ENCODE measurements at places on chromosomes 2 and 18.

- no peak for DNase-seq
These were observed 4.3 kb upstream of the CDCA7 start for GRCh38 chr2:173350383-173350782.

GRCh38 chr2:135913727-135914365 lies 37.6 kb upstream of the MCM6 start:
- peak; percentile 39 for DNase-seq

GRCh38 chr2:225660262-225661131 lies 261.0 kb downstream of the NYAP2 start:
- DNase-seq: peak; percentile 53

DNA sequence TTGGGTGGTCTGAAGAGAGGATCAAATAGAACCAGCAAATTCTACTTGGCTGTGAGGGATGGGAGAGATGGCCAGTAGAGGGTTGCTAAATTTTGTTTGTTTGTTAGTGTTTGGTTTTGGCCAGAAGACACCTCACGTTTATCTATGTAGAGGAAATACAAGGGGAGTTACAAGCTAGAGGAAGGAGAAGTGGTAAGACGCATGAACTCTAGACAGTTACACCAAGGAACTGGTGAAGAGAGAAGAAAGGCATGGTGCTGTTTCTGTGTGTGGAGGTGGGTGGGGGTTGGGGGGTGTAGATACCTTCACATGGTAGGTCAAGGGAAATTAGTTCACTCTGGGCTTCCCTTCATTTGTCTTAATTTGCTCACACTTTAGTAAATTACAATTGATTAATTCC lies 25.6 kb downstream of the RASGRP3 start:
- no peak for DNase-seq

GRCh38 chr2:7707723-7708122 lies 790.5 kb downstream of the RNF144A start:
- peak; percentile 89 for DNase-seq

DNA sequence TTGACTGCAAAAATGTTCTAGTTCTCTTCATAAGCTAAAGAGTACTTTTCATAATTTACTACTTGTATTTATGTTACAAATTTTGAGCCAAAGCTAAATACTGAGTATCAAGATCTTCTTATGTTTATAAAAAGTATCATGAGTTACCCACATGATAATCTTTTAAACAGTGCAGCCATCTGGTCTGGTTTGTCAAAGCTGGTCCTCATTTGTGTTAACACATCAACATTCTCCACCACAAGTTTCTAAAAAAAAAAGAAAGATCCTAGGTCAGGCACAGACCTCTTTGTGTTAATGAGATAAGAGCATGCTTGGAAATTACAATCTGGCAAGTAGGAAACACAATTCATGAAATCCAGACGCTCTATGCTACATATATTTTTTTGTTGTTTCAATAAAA lies 75.5 kb upstream of the FRZB start:
- no peak for DNase-seq

DNA sequence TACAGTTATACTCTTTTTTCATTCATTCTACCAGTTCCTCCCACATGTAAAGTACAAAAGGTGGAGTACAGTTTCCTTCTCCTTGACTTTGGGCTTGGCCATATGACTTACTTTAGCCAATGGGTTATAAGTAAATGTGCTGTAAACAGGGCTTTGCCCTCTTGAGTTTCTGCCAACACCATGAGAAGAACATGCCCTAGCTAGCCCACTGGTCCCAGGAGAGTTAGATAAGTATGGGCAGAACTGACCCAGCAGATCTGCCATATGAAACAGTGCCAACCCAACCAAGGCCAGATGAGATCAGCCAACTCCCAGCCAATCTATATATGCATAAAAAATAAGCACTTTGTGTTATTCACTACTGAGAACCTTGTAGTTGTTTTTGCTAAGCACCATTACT lies 25.5 kb downstream of the ZC3H8 start:
- no peak for DNase-seq

GRCh38 chr2:80348953-80349352 lies 44.4 kb upstream of the LRRTM1 start:
- DNase-seq: no peak

GRCh38 chr2:189602233-189602632 lies 21.6 kb upstream of the SLC40A1 start:
- DNase-seq: no peak

DNA sequence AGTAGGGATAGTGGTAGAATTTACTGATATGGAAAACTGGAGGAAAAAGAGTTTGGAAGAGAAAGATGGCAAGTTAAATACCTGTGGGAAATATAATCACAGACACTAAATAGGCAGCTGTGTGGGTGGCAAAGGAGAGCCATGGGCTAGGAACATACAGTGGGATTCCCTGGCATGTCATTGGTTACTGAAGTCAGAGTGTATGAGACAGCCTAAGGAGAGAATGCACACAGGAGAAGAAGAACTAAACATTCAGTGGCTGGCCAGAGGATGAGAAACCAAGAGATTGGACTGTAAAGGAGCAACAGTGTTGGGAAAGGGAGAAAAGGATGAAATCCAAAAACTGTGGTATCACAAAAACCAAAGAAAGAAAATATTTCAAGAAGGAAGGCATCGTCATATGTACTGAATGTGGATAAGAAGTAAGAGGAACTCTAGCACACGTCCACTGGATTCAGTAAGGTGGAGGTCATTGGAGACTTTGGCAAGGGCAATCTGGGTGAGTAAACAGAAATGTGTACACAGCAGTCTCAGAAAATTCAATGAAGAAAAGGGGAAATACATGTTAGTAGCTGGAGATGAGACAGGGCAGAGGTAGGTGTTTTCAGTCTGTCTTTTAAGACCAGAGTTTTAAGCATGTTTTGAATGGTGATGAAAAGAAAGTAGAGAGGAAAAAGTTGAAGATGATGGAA lies 83.3 kb downstream of the SPIRE1 start:
- DNase-seq: no peak

- peak; percentile 59 for DNase-seq
These were observed 5.8 kb upstream of the MEIS1 start for GRCh38 chr2:66428986-66429612.

- no peak for DNase-seq
These were observed 18.1 kb downstream of the VIL1 start for GRCh38 chr2:218436992-218437391.

- no peak for DNase-seq
These were observed 51.8 kb downstream of the ADD2 start for GRCh38 chr2:70716131-70716743.

DNA sequence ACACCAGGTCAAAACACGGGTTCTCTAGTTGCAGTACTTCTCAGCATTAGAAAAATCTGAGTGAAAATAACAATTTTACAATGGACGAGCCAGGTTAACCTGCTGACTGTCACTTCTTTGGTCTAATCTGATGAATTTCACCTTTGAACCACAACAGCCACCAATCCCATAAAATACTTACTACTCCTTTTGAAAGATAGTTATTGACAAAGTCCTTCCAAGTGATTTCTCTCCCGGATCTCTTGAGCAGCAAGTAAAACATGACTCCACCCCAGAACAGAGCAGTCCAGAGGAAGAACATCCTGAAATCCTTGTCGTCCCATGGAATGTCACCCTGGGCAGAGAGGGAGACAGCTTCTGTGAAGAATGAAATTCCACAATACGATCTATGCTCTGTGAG lies 10.2 kb downstream of the AFG3L2 start:
- DNase-seq: no peak

DNA sequence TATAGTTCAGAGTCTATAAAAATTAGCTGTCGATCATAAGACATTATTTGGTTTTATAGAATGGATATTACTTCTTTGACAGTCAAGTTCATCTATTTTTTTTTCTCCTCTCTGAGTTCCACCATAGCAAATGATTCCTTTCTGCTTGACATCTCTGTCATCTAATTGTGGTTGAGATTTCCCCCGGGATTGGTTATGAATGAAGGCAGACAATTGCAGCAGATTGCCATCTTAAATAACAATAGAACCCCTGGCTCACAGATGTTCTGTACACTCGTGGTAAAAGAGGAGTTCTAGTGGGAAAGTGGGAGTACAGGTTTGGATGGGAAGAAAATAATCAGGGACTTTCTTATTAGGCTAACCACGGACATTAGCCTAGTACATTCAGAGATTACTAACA lies 292.1 kb upstream of the NRXN1 start:
- DNase-seq: no peak

DNA sequence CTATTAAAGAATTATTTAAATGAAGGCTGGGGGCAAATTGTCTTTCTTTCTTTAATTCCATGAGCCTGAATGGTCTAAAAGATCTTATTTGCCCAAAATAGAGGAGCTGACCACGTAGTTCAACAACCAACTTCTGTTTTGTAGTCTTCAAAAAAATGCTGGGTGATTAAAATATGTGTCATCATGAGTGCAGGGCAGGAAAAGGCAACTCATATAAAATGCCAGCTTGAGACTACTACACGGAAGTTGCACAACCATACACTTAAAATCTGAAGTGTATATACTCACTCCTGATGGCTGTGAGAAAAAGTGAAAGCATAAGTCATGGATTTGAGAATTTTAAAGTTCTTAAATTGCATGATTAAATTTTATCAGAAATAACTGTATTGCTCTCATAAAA lies 210.9 kb downstream of the DYM start:
- DNase-seq: peak; percentile 79

GRCh38 chr18:12765126-12765525 lies 62.3 kb downstream of the PSMG2 start:
- DNase-seq: no peak

- DNase-seq: no peak
These were observed 4.6 kb downstream of the LAMA3 start for GRCh38 chr18:23693846-23694245.

DNA sequence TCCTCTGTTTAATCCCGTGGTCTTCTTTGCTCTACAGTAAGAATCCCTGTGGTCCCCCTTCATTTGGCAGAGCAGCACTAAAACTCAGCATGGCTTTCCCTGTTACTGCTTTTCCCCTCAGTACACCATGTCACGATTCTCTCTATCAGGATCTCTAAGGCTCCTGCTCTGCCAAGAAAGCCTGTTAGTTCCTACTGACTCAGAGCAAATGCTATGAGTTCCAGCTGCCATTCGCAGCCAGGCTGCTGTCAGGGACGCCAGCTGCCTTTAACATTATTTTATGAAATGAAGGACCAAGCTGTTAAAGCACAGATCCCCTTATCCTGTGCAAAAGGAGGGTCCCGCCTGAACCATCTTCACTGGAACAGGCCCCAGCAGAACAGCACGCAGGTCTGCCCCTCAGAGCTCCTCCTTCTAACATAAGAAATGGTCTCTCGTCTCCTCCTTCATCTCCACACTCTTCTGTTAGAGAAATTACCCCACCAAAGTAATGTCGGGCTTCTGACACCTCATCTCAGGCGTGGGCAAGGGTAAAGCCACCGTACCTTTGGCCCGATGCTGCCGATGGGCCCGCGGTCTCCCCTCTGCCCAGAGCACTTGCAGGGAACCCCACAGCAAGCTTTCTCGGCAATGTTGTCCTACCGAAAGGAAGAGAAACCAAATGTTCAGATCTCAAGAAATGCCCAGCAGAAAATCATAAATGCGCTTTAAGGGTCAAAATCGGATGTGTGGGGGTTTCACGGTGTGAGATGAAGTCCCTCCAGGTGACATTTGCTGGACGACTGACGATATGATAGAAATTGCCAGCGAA lies 52.6 kb downstream of the COL6A3 start:
- no peak for DNase-seq

DNA sequence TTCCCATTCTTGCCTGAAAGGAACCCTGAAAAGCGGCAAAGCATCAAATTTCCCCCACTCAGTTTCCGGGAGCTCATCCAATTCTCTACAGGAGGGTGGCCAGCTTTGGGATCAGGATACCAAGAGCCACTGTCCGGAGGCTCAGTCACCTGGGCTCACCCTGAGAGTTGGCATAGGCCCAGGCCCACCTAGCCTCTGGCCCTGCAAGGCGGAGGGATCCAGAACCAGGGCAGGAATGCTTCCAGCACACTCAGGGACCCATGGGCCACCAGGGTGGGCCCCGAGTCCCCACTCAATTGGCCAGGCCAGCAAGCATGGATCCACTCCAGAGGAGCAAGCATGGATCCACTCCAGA lies 432.9 kb upstream of the MYT1L start:
- no peak for DNase-seq

- no peak for DNase-seq
These were observed 24.1 kb downstream of the SLC14A2 start for GRCh38 chr18:45639408-45639807.

GRCh38 chr2:202844656-202845055 lies 26.9 kb downstream of the ICA1L start:
- DNase-seq: no peak

- DNase-seq: no peak
These were observed 49.5 kb upstream of the TMEM87B start for GRCh38 chr2:112005406-112006075.

DNA sequence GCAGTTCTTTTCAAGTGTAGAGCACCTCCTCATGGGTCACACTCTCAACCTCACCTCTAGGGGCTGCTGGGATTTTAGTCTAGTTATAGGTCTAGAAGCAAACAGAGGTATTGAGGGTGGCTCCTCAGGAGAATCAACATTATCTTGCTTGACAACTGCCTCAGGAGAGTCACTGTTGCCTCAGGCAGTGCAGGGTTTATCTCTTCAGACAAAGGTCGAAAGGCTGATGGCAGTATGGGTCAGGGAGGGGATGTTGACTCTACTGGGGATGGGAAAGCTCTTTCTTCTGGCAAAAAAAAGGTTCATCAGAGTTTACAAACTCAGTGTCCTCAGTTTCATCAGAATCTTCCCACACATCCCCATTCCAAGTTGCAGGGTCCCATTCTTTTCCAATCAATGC lies 24.0 kb downstream of the DTNA start:
- DNase-seq: no peak

DNA sequence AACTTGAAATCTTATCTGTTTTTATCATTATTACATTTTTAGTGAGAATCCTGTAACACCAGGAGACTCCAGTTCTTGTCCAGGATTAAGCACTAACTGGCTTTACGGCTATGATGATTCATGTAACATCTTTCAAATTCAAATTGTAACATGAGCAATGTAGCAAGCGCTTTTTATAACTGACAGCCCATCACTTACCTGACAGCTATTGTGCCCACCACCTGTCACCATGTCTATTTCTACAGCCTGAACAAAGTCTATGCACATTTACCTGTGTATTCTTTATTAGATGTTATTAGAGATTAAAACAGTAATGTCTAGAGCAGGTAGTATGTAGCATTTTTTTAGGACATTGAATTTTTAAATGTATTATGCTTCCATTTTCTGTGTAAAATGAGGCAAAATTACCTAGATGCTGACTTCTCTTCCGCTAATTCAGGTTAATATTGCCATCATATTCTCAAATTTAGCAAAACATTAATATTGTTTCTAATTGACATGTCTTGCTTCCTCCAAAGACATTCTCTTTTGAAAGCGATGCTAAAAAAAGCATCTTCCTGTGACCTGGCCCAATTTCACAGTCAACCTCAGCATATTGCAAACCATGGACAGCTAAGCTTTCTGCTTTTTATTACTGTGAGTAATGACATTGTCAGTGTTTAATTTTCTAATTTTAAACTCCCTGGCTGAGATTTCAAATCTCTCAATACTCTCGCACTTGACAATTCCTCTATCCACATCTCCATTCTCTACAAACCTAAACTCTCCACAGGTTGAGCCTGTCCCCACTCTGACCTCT lies 37.8 kb downstream of the RIT2 start:
- DNase-seq: no peak

Measured in fibroblast of skin of right quadriceps (primary cell).